T47D (cell line): ENCODE measurements at places on chromosomes 6 and 20.

- DNase-seq, result no peak
These were observed 46.9 kb upstream of the ENPP5 start for GRCh38 chr6:46217671-46218131.

- no peak for DNase-seq
These were observed 328.8 kb downstream of the PHF3 start for GRCh38 chr6:63964366-63964765.

DNA sequence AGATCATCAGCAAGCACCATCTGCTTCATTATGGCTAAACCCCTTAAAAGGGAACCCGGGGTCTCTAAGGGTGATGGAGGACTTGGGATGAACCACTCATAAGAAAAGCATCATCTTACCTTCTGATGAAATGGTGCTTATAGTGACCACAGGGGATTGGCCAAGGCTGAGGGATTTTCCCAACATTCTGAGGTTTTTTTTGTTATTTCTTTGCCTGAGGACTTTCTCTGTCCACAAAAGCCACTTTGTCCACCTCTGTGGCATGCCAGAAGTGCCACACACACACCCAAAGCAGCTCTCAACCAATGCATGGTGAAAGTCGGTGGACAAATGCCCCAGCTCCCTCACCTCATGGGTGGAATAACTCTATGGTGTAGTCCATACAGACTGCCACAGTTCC, 79.3 kb upstream of the TOP1 start:
- DNase-seq, result no peak

DNA sequence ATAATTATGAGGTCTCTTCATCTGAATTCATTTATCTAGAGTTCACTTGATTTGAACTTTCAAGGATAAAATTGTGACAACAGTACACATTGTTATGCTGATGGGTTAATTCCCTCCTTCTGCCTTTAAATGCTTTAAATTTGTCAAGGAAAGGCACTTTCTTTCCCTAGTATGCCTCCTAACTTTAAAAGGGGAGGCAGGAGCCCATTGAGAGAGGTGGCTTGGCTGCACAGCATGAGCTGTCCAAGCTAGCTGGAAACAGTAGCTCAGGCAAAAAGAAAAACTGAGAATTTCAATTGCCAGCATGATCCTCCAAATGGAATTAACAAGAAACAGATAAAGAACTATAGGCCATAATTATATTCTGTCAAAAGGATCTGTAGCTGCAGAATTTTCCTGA, 243.3 kb upstream of the GRIK2 start:
- no peak for DNase-seq

GRCh38 chr6:14873101-14873500, 372.8 kb upstream of the JARID2 start:
- no peak for DNase-seq

GRCh38 chr6:111804627-111805235, 68.5 kb downstream of the FYN start:
- no peak for DNase-seq

GRCh38 chr6:44059359-44060346, 67.6 kb downstream of the MRPL14 start:
- no peak for DNase-seq

DNA sequence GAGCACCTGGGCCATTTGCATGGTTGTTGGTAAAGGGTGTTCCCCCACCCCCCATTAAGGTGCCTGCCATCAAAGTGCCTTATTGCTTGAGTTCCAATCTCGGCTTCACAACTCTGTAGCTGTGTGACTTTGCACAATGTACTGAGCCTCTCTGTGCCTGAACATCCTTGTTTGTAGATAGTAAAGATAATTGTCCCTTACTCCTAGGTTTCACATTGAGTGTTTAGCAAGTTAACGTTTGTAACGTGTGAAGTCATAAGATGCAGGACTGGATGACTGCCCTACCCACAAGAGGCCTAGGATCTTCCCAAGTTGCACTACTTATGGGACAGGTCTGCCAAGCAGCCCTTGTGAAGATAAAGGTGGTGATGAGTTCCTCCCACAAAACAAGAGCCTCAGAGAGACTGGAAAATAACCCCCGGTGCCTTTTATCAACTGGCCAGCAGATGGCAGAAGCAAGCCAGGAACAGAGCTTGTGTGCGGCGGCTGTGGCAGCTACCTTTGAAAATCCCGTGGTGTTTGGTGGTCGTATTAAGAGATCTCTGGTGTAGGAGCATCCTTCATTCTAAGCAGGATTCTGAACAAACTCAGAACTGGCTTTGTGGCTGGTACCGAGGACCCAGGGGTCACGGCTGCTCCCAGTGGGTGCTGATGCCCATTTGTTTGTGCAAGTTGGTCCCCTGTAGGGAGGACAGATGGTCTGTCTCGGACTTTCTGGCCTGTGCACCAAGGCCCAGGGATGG, 99.1 kb downstream of the CDH26 start:
- peak; percentile 71 for DNase-seq

- no peak for DNase-seq
These were observed 4.2 kb downstream of the TRIB3 start for GRCh38 chr20:384723-385122.

- no peak for DNase-seq
These were observed 1014.4 kb upstream of the CITED2 start for GRCh38 chr6:140388815-140389214.

DNA sequence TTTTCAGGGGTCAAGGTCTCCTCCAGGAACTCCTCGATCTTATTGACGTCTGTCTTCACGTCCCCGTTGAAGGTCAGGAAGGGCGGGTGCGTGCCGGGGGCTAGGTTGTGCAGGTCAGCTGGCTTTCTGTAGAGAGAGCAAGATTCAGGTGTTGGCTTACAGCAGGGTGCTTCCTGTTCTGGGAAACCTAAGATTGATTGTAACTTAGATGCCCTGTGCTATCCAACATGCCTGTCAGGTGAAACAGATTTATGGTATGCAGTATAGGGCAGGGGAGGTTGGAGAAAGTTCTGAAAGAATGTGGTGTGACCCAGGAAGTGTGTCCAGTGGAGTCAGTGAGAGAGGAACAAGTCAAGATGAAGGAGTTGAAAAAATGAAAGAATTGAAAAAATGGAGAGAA, 66.4 kb downstream of the CLIC5 start:
- no peak for DNase-seq

DNA sequence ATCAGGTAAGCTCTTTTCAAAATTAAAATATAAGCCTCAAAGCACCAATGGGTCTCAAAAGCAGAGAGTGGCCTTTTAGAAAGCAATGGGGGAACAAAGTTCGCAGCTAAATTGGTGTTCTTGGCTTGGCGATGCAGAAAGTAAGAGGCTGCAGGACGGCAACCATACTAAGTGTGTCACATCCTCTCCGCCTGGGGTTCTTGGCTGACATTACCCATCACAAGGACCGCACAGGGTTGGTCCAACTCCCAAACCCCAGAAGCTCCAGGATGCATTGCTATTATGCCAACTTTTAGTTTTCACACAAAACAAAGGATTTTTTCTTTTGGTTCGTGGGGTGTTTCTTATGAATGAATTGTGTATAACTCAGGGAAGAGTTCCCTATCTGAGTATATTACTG, 124.8 kb downstream of the PRKN start:
- DNase-seq, result no peak

- no peak for DNase-seq
These were observed 25.9 kb downstream of the GLP1R start for GRCh38 chr6:39074486-39074885.

- DNase-seq, result no peak
These were observed 48.0 kb upstream of the DEK start for GRCh38 chr6:18312368-18312767.

GRCh38 chr6:131469130-131469529, 103.9 kb upstream of the ARG1 start:
- DNase-seq, result no peak

DNA sequence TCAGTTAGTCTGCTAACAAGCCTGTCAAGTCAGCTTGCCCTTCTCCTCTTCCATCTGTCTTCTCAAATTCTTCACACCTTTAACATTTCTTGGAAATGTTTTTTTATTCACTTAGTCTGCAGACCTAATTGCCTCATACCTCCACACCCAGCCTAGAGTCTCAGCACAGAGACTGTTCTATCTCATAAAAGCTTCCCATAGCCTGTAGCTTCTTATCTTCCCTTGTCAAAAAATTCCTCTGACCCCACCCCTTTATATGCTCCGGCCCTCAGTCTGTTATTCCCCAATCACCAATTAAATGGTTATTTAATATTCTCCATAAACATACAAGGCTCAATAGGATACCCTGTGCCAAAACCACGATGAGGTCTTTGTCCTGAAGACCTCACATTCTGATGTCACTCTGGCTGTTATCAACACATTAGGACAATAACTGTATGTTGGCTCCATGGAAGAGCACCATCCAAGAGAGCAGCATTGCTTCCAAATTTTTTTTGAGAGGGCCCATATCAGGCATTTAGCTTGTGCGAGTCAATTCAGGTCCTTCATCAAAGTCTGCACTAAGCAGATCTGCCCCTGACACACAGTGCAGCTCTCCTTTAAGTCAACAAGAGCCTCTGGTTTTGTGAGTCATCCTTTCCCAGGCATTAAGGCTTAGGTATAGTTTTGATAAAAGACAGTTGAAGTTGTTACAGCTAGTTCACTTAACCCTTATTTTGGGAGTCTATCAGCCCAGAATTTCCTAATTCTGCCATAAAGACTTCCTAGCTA, 83.2 kb upstream of the TBX18 start:
- no peak for DNase-seq

DNA sequence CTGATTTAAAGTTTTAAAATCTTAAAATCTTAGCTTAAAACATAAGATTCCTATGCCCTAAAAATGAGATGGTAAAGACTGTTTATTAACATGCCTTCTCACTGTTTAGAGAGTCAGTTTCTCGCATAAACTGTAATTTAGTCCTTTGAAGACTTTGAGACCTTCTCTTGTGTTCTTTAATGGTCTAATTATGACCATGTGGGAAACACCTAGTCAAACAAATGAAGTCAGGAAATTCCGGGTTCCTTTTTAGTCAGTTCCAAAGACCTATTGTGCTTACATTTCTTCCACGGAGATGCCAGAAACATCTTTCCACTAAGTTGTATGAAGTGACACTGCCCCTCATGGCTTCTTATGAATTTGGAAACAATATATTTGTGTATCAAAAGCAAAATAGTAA, 64.2 kb upstream of the KIF25 start:
- no peak for DNase-seq

GRCh38 chr6:19723545-19723944, 113.6 kb upstream of the ID4 start:
- no peak for DNase-seq

DNA sequence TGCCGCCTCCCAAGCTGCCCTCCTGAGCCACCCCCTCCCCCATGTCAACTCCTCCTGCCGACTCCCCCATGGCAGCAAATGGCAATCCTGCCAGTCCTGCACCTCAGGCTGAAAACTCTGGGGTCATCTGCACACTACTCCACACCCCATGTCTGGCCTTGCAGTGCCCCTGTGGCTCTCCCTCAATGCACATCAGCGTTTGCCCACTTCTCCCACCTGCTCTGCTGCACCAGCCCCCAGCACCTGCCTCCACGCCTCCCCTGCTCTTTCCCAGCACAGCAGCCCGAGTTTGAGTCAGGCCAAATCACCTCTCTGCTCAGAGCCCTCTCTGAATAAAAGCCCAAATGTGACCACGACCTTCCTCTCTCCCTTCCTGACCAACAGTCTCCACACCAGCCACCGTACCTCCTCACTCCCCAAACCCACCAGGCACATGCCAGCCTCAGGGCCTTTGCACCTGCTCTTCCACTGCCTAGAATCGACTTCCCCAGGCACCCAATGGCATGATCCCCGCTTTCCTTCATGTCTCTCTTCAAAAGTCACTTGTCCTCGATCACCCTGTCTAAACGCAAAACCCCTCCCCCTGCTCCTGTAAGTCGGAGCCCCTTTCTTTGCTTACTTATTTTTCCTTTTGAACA, 4.3 kb downstream of the PXDC1 start:
- no peak for DNase-seq

DNA sequence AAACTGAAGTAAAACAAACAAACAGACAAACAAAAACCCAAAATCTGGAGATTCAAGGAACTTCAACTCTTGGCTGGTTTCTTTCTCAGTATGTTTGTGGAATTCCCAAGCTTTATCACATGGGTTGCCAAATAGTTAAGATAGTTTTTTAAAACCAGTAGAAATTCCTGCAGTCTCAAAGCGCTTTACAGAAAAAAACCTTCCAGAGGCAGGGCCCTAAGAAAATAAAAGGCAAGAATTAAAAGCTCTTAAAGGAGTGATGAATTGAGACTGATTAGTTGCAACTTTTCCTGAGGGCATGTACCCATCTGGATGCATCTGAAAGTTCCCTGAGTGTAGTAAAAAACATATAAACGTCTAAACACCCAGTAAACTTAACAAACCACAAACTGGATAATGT, 25.9 kb upstream of the PTCHD4 start:
- no peak for DNase-seq

DNA sequence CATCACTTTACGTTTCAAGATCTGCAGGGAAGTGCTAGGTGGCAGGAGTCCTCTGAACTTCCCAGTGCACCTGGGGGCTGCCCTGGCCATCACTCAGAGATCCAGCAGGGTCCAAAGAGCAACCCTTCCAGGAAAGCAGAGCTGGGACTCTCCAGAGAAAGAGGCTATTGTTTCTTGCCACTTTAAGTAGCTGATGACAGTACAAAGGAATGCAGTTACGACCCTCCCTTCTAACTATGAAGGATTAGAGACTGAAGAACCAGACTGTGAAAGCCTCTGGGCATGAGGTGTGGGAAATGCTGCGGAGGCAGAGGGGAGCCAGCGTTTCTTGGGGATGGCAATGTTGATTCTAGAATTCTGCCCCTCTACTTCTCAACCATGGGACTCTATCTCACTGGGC, 189.1 kb upstream of the SUPT3H start:
- DNase-seq, result no peak

DNA sequence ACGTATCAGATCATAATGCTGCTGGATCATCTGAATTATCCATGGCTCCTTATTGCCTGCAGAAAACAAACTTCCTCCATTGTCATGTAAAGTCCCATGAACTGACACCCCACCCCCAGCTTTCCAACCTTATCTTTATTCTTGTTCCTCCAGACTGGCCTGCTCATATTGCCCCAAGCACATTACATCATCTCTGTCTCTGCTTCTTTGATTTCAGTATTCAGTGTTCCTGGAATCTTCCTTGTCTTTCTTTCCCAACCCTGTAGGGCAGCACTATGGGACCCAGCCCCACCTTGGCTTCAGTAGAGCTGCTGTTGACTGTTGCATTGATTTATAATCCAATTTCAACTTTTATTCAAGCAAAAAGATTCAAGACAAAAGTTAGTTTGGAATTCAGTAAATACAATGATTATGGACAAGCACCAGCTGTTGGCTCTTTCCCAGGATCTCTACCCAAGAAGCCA, 187.5 kb upstream of the ECI2 start:
- no peak for DNase-seq

DNA sequence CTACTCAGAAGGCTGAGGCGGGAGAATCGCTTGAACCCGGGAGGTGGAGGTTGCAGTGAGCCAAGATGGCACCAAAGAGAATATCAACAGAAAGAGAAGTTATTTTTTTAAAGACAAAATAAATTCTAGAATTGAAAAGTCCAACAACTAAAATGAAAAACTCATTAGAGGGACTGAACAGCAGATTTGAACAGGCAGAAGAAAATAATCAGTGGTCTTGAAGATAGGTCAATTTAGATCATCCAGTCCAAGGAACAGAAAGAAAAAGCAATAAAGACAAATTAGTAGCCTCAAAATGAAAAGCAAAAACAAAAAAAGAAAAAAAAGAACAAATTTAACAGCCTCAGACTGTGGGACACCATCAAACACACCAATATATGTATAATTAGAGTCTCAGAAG, 6.0 kb downstream of the UQCC1 start:
- no peak for DNase-seq

- peak; percentile 47 for DNase-seq
These were observed 23.6 kb downstream of the PKHD1 start for GRCh38 chr6:52063584-52064344.
